ENCODE measurements at places on chromosomes 3 and 15. TPM values are rescaled to one million over a fixed set of nuclear protein-coding genes. Genes with fewer than 3 reads are reported as not detected.

The MOBP gene
- not detected for total RNA-seq

The PRICKLE2 gene
- total RNA-seq: 42.1 TPM

The SHC4 gene
- 18.6 TPM for total RNA-seq

DNA sequence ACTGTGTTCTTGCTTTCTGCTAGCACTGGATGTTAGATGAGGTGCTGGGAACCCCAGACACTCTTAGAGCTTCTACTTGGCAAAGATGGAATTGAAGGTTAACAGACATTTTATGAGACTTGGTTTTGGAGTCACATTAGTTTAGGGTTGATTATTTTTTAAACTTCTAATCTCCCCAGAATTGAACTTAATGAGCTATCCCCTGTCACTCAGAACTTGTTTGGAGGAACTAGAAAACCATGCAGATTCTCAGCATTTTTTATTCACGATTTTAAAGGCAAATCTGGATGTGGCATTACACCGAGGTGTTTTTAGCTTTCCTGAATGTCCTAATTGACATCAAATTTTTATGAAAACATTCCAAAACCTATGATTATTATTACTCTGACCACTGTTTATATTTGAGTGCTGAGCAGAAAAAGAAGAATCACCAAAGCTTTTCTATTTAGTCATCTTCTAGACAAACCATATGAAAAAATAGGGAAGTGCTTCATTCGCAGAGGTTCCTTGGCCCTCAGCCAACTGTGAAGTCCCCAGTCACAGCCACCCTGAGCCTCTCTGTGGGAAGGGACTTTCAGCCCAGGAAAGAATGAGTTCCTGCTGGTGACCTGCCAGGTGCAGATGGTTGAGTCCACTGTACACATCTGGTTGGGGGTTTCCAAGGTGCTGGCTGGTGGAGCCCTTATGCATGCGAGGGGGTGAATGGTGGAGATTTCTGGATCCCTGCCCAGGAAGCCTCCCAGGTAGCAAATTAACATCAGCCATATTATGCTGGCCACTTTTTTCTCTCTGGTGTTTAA lies 196.0 kb upstream of the TOPAZ1 start:
- no peak overlapping the region for H3K4me3 ChIP-seq
- H3K27ac ChIP-seq: no peak overlapping the region
- no peaks in the 10 kb centered on the region for H3K27me3 ChIP-seq

DNA sequence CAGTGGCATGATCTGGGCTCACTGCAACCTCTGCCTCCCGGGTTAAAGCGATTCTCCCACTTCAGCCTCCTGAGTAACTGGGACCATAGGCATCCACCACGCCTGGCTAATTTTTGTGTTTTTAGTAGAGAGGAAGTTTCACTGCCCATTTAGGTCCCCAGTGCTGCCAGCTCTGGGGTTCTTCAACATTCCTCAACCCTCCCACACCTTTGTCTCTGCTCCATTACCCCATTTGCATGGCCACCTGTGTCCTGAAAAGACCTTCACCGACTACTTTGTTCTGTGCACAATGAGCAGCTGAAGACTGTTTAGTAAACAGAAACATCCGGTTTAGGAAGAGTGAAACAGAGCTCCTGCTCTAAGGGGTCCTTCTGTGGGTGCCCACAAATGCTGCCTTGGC lies 92.0 kb downstream of the FAM43A start:
- no peaks in the 10 kb centered on the region for H3K27me3 ChIP-seq
- no peaks in the 10 kb centered on the region for H3K4me1 ChIP-seq
- no peak for DNase-seq
- no peak overlapping the region for H3K4me3 ChIP-seq
